ENCODE measurements at places on chromosomes 3 and 15.

DNA sequence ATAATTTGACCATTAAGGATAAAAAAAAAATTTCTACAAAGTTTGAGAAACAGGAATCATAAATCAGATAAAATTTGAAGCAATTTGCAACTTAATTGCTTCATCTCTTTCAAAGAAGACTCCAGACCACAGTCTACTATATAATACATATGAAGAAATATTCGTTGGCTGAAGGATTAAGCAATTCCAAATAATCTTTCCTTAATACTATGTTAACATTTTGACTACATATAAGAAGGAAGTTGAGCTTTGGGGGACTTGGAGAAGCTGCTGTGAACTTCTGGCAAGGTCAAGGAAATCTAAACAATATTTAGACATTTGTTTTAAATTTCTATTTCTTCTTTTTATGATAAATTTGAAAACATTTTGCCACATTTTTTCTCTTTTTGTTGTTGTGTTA is 13.5 kb upstream of the GABRR3 start:
- no peak for DNase-seq

- no peak for DNase-seq
Observed at GRCh38 chr3:183455089-183455488, 26.7 kb upstream of the MCF2L2 start.

DNA sequence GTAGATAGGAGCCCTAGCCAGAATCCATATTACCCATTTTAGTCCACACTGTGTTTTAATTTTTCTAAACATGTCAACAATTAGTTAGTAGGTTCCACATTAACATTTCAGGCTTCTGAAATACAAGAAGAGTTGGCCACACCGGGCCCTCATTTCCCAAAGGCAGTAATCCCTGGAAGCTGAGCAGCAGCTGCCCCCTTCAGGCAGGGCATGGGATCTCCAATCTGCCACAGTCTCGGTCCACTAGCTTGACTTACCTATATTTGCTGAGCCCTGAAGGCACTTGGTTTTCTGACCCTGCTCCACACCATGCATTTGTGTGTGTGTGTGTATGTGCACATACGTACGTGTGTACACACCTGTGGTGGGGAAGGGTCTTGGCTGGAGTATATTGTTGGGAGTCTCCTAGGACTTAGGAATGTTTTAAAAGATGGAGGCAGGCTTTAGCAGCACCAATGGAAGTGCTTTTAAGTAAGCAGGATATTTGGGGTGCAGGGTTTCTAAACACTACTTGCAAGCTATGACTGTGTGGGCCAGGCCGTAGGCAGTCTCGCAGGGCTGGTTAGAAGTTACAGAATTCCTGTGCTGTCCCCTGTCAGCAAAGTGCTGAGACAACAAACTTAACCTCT is 71.2 kb upstream of the SOX14 start:
- DNase-seq: no peak

GRCh38 chr3:171249245-171249644 is 211.0 kb downstream of the TNIK start:
- no peak for DNase-seq

GRCh38 chr3:71360180-71360579 is 223.3 kb downstream of the FOXP1 start:
- no peak for DNase-seq

- no peak for DNase-seq
Observed at GRCh38 chr15:26234976-26235767, 372.0 kb upstream of the ATP10A start.

GRCh38 chr3:64311424-64312061 is 86.3 kb upstream of the PRICKLE2 start:
- no peak for DNase-seq

DNA sequence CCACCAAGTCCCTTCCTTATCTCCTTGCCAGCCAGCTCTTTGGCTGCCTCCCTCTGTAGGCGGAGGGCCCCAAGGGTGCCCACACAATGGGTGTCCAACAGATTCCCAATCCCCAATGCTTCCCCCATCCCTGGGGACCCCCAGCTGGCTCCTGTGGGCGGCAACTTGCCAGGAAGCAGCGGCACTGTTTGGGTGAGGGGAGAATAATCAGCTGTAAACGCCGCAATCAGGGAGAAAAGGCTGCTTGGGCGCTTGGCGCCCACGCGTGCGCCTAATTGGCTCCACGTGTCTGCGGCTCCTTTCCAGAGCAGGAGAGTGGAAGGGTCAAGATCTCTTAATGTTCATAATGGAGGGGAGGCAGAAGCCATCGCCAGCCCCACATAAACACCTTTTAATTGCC is 67.9 kb upstream of the TMEM115 start:
- no peak for DNase-seq

DNA sequence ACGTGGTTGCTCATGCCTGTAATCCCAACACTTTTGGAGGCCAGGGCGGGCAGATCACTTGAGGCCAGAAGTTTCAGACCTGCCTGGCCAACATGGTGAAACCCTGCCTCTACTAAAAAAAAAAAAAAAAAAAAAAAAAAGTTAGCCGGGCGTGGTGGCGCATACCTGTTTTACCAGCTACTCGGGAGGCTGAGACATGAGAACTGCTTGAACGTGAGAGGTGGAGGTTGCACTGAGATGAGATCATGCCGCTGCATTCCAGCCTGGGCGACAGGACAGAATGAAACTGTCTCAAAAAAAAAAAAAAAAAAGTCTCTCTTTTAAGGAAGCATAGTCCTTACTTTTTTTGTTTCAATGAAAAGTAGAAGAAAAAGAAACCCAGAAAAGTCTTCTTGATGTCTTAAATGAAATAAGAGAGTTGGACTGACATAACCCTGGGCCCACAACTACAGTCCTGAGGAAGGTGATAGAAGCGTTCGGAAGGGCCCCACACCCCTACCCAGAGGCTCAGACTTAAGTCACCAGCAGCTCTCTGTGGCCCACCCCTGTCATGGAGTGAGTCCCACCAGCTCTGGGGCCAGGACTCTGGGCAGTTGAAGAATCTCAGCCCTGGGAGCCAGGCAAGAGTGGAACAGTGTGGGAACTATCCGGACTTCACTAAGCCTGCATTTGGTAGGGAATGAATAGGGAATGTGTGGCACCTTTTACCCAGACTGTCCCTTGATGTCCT is 2.6 kb downstream of the NME9 start:
- no peak for DNase-seq

- DNase-seq: no peak
Observed at GRCh38 chr15:78766041-78766440, 45.2 kb downstream of the ADAMTS7 start.

DNA sequence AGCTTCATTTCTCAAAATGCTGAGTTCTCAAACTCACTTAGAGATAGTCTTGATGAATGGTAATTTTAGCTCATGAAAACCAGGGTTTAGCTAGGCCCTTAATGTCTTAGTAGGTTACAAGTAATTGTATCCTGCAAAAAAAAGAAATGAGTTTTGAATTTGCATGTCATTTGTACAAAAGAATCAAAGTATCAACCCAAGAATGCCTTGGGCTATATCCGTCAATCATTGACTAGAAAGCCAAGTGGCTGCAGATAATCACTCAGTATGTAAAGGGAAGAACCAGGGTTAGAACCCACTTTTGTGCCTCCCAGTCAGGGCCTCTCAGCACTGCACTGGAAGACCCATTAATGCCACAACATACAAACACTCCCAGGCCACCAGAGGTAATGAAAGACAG is 427.6 kb upstream of the MDFIC2 start:
- no peak for DNase-seq

- DNase-seq: no peak
Observed at GRCh38 chr3:194098081-194098842, 37.7 kb upstream of the HES1 start.

DNA sequence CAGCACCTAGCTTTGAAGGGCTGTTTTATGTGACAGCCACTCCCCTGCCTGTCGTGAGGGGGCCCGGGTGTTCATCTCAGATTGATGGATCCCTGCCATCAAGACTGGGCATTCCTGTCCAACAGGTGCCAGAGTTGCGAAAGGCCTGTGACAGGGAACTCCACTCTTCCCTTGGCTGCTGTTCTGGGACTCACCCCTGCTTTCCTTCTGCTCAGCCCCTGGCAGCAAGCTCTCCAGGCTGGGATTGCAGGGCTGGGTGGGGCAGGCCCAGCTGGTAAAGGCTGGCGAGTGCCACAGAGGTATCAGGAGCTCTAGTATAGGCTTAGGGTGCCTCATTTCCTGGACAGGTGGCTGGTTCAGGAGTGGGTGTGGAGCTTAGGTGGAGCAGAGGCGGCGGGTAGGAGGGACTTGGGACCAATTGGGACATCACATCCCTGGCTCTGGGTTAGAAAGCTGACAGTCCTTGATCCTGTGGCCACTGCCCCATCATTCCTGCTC is at the start of gene PLA2G4B:
PLA2G4B (plus strand) TSS at position 448 of the 498 bp plus-strand sequence. CDS start 67 bp downstream, outside the sequence.
- no peak for DNase-seq

GRCh38 chr3:55060896-55061719 is 133.2 kb upstream of the LRTM1 start:
- no peak for DNase-seq

GRCh38 chr15:63909819-63910437 is 76.2 kb upstream of the HERC1 start:
- DNase-seq: no peak

GRCh38 chr3:101970905-101971304 is 121.6 kb downstream of the NFKBIZ start:
- DNase-seq: no peak

DNA sequence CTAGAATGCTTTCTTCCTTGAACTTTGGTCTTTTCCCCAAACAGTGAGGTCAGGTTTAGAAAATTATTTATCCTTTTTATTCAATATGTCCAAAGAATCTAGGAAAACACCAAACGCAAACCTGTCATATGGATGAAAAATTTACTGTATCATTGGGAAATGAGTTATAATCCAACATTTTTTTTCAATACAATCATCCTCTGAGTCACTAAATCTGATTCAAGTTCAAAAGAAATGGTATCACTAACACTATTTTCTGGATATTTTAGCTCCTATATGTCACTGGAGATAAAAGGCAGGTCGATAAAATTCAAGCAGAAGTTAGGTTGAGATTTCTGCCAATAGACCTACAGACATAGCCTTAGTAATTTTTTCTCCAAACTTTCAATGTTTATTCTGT is 591.6 kb upstream of the AGTR1 start:
- no peak for DNase-seq

DNA sequence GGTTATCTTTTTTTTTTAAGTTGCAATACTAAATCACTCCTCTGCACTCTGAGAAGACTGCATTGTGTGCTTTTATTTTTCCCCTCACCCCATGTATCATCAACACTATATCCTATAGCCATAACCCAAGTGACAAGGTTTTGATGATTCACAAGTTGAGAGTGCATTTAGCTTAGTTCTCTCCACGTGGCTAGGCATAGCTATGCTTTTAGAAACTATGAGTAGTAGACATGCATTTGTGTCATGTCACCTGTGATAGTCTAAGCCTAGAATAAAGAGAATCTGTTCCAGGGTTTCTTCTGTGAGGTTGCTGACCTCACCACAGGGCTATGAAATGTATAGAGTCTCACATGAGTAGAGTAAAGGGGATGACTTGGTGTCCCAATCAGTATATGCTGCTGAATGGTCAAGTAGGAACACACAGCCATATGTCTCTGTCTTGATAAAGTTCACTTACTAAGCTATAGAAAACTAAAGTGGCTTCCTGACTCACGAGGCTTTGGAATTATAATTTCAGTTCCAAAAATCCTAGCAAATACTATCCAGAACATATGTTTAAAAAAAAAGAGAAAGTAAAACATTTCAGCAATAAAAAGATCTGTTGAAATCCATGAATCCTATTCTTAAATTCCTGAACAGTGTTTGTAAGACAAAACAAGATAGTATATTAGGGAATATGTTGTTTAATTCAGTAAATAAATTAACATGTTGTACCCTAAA is 206.3 kb downstream of the LSAMP start:
- DNase-seq: no peak

DNA sequence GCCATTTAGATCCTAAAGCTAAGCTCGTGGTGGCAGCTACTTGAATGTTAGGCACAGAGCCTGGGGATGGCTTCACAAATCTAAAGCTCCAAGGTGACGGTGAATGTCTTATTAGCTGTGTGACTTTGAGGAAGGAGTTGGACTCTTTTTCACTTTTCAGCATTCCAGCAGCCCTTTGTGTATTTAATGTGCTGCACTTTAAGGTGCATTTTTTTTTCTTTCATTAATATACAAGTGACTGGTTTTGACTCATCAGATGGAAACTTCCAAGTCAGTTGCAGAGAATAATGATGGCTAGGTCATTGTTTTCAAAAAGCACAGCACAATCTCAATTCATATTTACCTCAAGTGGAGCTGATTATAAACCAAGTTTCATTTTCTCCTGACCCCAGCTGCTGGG is 55.8 kb downstream of the TMED3 start:
- DNase-seq: no peak

DNA sequence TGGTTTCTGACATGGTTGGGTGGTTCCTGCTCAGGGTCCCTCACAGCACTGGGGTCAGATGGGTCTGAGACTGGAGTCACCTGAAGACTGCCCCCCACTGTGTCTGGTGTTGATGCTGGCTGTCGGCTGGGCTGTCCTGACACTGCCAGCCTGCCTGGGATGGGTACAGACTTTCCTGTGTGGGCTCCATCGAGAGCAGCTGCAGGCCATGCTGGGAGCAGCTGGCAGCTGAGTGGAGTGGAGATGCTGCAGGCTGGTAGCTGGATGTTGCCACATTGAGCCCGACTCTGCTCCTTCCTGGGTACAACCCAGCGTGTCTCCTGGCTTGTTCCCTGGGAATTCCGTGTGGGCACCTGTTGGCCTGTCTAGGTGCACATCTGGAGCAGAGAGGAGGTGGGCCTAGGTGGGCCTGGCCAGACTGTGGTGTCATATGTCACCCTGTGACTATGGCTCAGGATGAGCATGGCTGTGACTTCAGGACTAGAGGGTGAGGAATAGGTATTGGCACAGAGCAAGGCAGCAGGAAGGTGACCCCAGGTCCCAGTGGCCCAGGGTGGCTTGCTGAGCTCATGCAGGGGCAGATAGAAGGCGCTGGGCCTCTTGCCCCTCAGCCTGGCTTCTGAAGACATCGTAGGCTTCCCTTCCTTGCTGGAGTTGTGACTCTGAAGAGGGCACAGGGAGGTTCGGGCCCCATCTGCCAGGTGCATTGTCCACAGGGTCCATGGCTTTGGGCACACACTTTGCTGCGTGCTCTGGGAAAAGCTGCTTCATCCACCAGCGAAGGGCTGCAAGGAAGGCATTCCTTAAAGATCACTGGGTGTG is 40.0 kb upstream of the PRR23E start:
- no peak for DNase-seq

- DNase-seq: no peak
Observed at GRCh38 chr3:171213178-171213577, 186.7 kb upstream of the SLC2A2 start.

DNA sequence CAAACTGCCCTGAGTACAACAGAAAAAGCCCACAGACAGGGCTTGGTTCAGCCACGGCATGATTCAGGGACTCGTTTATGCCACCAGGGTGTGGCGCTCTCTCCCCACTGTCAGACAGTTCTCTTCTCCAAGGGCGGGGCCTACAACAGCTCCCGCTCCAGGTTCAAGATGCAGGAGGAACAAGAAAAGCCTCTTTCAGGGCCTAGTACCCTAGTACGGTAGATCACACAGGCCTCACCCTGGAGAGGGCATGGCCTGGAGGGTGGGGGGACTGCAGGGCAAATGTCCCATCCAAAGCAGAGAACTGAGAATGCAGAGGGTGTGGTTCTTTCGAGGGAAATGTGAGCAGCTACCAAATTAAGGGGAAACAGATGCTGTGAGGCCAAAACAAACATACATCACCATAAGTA is 12.0 kb downstream of the MESD start:
- DNase-seq: peak; percentile 29

- no peak for DNase-seq
Observed at GRCh38 chr3:59052803-59053411, 3.1 kb upstream of the CFAP20DC start.

Measured in activated CD4-positive, alpha-beta T cell treated with anti-CD3 and anti-CD28 coated beads, Interleukin-2, amount 50 U/mL, for 1 hour (primary cell).